Pons (tissue), 1 donor: ENCODE measurements at places on chromosomes 11 and 22.

DNA sequence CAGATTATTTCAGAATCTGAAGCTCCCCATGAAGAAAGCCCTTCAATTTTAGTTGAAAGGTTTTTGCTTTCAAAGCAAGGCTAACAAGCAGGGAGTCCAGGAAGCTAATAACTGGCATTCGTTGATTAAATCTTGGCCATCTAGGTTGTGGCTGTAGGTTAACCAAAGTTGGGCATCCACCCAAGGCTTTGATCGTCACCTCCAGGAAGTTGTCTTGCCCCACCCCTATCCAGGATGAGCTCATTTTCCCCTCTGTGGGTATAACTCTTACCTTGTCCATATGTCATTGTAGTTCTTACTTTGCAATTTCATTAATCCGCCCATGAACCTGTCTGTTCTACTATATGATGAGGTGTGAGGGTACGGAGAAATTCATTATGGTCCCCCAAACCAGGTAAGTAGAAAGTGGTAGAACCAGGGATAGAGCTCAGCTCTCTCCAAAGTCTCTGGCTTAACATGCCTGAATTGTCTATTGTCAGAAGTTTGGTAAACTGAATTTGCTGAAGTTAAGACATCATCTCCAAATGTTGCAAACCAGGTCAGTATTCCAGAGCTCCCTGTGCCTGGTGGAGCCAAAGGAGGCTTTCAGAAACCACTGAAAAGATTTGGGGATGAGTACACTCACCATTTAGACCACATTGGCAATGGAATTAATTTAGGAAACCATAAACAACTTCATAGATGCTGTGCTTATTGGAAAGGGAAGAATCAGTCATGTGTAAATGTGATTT is 97.1 kb downstream of the CD44 start:
- no peak for DNase-seq

DNA sequence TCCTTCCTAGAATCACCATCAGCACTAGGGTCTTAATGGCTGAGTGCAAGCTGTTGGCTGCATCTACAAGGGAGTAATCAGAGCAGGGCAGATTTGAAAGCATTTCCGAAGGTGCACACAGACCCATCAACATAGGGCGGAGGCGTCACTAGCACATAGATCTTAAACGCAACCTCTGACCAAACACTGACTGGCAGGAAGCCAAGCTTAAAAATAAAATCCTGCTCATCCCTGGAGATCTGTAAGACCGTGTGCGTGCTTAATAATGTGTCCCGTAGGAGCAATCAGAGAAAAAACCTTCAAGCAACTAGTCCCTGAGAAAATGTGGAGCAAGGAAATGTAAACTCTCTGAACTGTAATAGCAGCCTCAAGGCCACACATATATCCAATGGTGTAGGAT is 470.5 kb downstream of the ETS1 start:
- no peak for DNase-seq

DNA sequence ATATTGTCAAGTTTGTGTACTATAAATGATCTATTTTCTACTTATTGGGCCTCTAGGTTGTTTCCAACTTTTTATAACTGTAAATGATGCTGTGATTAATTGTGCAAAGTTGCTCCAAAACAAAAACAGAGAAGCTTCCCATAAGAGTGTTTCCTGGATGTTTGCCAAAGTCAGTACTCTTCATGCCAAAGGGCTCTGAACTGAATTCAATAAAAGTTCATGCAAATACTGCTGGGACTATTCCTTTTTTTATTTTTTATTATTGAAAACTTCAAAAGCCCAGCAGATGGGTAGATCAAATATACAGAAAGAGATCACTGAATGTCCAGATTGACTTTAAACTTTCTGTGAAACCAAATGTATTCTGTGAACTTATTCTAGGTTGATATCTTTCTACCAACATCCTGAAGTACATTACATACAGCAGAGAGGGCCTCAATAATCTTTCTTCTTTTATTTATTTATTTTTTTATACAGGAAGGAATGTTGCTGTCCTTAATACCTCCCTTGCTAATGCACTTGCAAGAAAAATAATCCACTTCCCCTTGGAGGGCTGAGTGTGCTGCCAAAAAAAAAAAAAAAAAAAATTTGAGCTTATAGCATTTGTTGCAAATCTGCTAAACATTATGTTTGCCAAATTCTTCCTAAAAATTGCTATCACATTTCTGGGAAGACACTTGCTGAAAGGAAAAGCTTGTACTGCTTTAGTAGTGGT is 53.0 kb downstream of the CTSC start:
- no peak for DNase-seq

GRCh38 chr11:107653076-107653475 is 58.8 kb downstream of the SLN start:
- DNase-seq: no peak

DNA sequence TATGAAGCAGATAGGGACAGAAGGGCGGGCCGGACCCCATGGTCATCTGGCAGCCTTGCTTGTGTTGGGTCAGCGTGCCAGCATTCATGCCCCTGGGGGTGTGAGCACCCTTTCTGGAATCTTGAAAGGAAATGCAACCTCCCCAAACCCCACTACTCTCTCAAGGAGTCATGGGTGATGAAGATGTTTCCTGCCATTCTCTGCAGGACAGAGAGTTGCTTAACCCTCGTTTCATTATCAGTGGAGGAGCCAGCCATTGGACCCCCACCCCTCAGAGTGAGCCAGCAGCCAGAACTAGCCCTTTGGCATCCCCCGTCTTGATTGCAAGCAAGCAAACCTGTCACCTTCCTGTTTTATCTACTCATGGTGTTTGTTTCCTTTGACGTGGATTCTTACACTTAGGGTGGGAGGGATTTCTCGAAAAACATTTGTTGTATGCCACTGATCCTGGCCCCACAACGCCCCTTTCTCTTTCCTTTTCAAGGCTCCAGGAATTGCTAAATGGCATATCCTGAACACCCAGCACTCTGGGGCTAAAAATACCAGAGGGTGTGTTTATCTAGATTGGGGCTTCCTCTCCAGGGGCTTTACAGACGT is 258.3 kb downstream of the ETS1 start:
- DNase-seq: no peak

- no peak for DNase-seq
Observed at GRCh38 chr22:36413022-36413775, 25.4 kb upstream of the MYH9 start.

DNA sequence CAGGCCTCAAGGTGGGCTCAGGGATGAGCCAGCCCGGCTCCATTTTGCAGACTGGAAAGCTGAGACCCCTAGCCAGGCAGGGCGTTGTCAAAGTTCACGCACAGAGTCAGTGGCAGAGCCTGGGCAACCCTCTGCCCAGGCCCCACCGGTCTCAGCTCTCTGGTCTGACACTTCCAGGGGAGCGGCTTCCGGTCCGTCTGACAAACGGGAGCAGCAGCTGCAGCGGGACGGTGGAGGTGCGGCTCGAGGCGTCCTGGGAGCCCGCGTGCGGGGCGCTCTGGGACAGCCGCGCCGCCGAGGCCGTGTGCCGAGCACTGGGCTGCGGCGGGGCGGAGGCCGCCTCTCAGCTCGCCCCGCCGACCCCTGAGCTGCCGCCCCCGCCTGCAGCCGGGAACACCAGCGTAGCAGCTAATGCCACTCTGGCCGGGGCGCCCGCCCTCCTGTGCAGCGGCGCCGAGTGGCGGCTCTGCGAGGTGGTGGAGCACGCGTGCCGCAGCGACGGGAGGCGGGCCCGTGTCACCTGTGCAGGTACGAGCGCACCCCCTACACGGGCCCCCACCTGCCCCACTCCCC is 36.0 kb downstream of the CD6 start:
- DNase-seq: no peak

GRCh38 chr11:45159781-45160365 is 13.4 kb downstream of the PRDM11 start:
- DNase-seq: no peak

- DNase-seq: no peak
Observed at GRCh38 chr11:68579455-68579854, 104.9 kb upstream of the GAL start.

DNA sequence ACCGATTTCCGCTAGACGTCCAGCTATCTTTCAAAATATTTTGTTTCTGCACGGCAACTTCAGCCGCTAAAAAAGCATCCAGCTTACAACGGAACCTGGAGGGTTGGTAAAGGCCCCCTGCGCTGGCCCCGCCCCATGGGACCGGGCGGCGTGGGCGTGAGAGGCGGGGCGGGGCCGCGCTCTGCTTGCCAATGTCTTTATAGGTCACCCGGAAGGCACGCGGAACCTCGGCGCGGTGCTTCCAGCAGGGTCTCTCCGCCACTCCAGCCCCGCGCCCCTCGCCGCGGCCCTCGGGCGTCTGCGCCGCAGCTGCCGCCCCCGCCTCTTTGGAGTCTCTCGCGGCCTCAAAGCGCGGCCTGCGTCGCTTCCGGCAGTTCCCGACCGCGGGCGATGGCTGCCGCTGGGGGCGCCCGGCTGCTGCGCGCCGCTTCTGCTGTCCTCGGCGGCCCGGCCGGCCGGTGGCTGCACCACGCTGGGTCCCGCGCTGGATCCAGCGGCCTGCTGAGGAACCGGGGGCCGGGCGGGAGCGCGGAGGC is at the start of gene FDX1:
FDX1 (plus strand) TSS at position 218 of the 536 bp plus-strand sequence; CDS start at position 391, 173 bp downstream.
- DNase-seq: peak; percentile 73

DNA sequence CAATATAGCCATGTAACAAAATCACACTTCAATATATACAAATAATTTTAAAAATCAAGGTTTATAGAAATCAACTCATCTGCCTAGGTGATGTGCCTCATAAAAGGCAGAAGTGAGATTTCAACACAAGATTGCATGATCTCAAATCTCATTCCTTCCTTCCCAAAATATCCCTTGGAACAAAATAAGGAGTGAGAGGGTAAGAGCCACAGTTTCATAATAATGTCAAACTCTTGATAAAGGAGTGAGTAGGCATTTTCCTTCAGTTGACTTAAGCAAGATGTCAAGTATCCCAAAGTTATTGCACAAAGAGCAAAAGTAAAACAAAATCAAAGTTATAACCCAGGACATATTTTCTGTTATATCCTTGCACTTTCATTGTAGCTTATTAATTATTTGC is 81.3 kb downstream of the C22orf31 start:
- no peak for DNase-seq

- DNase-seq: no peak
Observed at GRCh38 chr11:114259551-114259983, 36.6 kb upstream of the NNMT start.

DNA sequence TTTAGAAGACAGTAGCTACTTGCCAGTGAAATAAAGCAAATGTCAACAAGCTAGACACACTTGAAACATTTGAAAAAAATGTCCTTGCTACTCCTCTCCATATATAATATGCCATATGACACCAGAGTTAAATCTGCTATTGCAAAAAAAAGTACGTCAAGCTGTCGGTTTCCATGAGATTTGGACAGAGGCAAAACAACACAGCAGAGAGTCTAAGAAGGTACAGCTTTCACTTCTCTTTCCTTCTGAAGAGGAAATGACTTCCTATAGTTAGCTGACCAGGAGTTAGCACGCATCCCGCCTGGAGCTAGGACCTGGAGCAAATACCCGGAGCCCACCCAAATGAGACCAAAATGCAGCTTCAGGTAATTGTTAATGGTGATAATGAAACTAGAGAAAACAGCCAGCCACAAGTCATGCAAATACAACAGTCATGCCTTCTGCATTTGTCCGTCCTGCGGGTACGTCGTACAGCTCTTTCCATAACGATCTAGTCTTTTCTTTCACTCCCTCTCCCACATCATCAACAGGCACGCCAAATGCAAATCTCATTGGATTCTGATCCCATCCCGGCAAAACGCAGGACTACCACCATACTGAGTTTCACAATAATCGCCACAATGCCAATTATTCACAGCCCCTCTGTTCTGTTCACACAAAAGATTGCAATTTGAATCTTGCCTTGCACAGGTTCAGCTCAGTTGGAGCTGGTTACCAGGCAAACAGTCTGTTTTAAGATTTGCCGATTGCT is 395.0 kb upstream of the CCDC90B start:
- no peak for DNase-seq

DNA sequence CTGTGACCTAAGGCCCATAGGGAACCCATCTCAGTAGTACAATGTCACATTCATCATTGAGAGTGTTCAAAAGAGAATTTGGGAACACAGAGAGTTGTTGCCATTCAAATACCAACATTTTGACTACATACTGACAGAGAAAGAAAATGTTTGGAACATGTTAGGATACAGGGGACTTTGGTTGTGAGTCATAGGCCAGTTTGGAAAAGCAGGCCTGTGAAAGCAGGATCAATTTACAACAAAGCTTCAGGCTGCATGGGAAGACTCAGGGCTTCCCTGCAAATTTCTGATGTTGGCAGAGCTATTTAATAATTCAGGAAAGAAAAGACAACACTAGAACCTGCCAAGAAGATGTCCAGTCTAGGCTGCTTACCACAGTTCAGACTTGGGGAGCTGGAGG is 374 bp downstream of the NLRP10 start:
- DNase-seq: no peak

DNA sequence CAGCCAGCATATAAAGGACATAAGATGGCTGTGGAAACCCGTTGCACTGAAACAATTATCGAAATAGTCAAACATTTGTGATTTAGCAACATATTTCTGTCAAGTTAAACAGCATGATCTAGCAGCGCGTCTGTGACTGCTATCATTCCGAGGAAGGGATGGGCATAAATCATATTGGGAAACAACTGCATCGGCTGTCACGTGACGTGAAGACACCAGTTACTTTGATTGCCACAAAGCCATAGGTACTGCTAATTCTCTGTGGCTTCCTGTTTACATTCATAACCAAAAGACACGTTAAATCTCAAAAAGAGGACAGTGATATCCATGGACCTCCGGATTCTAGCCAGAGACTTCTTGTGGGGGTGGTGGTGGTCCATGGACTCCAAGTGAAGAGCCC is 87.8 kb downstream of the CACNA1I start:
- DNase-seq: no peak
